ENCODE measurements at places on chromosomes 12 and 14.

- DNase-seq = peak; percentile 29
Observed at GRCh38 chr14:56183631-56184157, 65.5 kb downstream of the PELI2 start.

DNA sequence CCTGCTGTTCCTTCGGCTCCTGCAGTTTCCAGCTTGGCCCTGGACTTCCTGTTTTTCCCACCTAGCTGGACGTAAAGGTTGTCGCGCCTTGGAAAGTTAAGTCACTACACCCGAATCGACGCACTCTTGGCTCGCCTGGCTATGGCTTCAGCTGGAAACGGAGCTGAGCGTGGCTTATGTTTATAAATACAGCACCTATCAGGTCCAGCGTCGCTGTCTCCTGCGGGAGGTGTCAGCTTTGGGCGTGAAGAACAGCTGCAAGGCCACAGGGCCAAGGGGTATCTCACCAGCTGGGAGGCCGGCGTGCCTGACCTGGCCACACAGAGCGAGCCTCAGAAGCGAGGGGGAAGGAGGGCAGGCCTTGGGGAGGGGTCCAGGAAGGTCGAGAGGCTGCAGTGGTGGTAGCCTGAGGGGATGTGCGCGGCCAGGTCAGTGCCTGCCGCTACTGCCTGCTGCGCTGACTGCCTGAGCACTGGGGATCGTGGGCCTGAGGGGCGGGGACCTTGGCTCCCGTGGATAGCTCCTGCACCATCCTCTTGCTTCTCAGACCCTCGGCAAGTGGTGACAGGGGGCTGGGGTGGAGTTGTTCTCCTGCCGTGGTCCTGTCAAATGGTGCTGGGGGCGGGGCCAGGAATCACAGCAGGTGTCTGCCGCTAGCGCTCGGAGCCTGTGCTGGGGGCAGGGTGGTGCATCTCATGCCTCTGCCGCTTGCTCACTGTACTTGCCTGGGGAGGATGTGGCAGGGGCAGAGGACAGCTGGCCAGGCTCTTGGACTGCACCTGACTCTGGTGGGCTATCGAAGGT is 12.5 kb downstream of the PACS2 start:
- DNase-seq = no peak

DNA sequence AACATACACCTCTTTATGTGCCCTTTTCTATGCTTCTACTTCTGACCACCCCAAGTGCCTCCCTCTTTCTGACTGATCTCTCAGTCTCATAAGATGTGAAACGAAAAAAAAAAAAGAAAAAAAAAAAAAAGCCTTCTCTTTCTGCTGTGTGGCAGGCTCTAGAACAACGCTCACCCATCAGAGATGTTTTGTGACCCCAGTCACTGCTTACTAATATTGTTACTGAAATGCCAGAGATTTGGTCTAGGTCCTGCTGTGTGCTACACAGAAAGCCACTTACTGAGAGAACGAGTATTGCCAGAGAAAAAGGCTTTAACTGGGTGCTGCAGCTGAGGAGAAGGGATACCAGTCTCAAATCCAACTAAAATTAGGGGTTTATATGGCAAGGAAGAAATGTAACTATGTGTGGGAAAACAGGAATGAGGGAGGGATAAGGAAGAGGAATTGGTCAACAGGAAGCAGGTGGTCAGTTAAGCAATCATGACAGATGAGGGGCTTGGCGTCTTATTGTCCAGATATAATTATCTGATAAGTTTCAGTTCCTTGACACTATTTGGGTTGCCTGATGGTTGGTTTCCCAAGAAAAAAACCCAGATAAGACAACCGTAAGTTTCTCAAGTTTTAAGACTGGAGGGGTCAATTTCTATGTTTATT is 149.0 kb downstream of the NAV3 start:
- no peak for DNase-seq

DNA sequence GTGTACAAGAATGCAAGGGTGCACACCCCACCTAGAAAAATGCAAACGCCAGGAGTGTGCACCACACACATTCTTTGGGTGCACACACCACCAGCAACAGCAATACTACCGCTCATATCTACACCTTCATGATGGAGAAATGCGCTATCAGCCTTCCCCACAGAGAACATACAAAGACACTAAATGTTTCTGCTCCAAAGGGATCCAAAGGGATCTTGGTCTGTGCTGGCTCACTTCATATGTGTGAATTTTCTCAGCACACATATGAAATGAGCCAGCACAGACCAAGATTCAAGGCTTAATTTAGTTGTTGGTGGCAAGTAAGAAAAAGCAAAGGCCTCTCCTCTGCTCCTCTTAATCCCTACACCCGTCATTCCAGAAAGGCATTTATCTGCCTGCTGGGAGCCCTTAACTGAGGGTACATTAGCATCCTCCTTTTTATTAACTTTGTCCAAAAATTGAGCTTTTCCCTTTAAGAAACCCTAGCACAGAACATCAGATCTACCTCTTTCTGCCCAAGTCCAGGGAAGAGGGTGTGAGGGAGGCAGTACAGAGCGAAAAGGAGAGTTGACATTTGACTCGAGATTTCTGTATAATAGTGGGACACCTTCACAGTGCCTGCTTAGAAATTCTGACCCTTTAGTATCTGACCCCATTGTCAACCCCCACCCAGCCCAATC is 8.3 kb downstream of the BMP4 start:
- no peak for DNase-seq

DNA sequence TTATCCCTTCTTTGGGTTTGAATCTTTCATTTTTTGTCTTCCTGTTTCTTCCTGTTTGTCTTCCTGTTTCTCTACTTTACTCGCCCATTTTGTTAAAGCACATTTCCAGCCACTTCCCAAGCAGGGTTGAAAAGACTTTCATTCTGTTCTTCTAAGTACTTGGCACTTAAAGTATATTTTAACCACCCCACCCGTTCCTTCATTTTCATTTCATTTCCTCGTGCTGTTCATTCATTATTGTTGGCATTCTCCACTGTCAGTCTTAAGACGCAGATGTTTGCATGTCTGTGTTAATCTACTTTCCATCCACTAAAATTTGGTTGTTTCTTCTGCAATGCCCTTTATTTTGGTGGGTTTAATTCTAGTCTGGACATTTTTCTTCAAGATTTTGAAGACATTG is 49.0 kb downstream of the SUDS3 start:
- DNase-seq = no peak

Measured in GM03348 (cell line).